ENCODE measurements at places on chromosomes 5 and 9.

DNA sequence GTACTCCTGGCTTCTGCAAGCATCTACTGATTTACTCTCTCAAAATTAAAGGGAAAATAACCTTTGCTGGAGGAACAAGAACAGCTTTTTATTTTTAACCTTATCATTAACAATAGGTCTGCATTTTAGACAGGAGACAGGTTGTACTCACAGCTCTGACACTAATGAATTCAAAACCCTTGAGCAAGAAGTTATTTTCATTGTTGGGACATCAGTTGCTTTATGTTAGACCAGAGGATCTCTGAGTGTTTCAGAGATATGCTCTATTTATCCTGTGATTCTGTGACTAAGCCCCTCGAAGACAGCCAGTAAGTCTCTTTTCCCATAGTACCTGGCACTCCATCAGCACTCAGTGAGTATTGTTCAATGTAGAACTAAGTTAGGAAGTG is 190.2 kb upstream of the PCSK5 start:
- DNase-seq, result no peak

DNA sequence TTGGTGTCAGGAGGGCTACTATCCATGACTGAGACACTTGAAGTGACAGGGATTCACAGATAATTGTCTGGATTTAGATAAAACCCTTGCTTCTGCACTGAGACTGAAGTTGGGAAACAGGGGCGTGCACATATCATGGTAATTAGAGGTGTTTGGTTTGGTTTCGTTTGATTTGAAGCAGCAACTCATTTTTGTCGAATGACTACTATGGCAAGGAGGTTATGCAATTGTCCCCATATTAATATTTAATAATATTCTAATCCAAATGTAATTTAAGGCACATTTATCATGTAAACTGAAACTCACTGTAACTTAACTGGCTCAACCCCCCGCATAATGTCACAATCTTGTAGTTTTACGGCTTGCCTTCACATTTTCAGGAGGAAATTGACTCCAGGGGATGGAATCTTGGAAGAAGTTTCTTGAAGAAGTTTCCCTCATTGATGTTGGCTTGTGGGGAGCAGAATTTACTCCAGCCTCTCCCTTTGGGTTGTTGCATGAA is 12.5 kb downstream of the ZNF366 start:
- no peak for DNase-seq

DNA sequence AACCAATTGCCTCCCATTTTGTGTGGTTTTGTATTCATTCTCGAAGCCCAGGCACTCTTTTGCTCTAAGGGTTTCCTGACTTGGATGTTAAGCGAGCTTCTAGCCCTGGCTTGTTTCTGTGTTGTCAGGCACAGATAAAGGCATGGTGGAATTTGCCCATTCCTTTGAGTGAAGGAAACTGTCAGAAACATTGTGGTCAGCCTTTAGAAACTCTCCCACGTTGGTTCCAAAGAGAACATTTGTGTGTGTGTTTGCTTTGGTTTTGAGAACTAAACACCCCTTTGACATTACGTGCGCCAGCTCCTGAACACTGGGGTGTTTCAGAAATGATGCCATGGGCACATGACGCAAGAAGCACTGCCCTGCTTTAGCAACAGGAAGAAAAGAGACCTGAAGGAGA is 320.9 kb downstream of the NTRK2 start:
- no peak for DNase-seq

- DNase-seq, result no peak
Measured at GRCh38 chr5:22044229-22044628, 808.9 kb downstream of the CDH12 start.

- DNase-seq, result no peak
Measured at GRCh38 chr9:38149647-38150046, 80.6 kb upstream of the SHB start.
